ENCODE measurements at places on chromosomes 6 and 20.
A peak's percentile ranks its signal among the peaks of the same experiment; 100 is the strongest.

GRCh38 chr6:2108700-2109306 is 136.6 kb downstream of the GMDS start:
- DNase-seq: no peak

DNA sequence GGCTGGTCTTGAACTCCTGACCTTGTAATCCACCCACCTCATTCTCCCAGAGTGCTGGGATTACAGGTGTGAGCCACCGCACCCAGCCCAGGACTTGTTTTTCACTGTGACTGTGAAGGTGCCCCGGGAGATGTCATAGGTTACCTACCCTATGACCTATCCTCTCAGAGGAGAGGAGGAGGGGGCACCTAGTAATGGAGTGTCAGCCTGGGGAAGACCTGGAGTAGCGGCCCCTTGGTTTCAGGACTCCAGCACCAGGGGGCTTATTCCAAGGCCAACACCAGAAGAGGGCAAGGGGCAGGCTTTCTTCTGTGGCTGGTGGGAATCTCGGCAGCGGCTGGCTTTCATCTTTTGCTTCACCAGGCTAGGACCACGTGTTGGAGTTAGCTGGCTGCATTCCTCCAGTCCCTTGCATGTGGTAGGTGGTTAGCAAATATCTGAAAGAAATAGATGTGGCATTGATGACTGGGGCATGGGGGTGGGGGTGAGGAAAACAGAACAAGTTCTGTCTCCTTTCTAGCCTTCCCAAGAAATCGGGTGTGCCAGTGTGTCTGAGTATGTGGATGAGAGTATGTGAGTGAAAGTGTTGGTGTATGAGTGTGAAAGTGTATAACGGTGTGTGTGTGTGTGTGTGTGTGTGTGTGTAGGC is 7.9 kb upstream of the ITPR3 start:
- no peak for DNase-seq

DNA sequence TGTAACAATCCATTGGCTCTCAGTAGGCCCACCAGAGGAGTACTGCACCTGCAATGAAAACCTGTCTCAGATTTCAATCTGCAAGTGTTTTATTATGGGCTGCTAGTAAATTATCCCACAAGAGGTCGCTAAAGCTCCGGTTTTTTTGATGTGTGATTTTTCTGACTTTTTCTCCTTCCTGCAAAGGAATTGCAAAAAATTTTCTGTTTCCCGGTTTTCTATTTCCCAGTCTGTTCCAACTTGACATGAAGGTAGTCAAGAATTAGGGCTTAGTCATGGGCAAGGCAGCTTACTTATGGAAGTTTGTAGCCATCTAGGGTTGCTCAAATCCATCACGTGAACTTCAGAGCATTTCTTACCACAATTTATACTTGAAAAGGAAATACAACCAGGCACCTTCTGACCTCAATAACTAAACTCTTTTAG is 38.5 kb upstream of the AHI1 start:
- peak; percentile 71 for DNase-seq

DNA sequence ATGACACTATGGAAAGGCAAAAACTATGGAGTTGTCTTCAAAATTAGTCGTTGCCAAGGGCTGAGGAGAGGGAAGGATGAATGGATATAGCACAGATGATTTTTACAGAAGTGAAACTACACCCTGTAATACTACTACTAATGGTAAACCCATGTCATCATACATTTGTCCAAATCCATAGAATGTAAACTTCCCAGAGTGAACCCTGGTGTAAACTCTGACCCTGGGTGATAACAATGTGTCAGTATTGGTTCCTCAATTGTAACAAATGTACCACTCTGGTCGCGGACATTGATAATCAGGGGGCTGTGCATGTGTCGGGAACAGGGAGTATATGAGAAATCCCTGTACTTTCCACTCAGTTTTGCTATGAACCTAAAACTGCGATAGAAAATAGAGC is 72.2 kb downstream of the CNBD2 start:
- DNase-seq: no peak

GRCh38 chr20:44070139-44070900 is 116.7 kb downstream of the JPH2 start:
- DNase-seq: no peak

- DNase-seq: no peak
These were observed 252.9 kb upstream of the MAN1A1 start for GRCh38 chr6:119602215-119603178.

- DNase-seq: peak; percentile 61
These were observed 86.4 kb downstream of the ADGRG6 start for GRCh38 chr6:142387997-142388815.

- DNase-seq: no peak
These were observed 308.2 kb downstream of the EYA4 start for GRCh38 chr6:133549371-133549801.

DNA sequence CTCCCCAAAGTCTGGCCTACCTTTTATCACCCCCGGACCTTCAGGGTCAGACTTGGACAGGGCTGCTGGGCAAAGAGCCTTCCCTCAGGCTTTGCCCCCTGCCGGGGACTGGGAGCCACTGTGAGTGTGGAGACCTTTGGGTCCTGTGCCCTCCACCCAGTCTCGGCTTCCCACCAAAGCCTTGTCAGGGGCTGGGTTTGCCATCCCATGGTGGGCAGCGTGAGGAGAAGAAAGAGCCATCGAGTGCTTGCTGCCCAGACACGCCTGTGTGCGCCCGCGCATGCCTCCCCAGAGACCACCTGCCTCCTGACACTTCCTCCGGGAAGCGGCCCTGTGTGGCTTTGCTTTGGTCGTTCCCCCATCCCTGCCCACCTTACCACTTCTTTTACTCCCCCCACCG is 10.3 kb downstream of the VEGFA start:
- DNase-seq: no peak

DNA sequence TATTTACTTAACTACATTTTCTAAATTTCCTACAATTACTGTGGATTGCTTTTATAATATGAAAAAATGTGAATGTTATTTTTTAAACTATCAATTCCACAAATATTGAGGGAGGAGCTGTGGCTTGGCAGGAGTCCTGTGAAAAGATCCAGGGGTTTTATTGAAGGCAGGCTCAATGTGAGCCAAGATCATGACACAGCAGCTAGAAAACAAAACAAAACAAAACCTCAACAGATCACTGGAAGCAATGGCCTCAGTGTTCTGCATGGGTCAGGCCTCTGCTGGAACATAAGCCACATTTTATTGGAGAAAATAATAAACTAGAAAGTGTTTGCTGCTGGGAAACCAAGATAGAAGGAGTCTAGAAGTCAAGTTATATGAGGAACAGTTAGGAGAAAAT is 19.4 kb upstream of the RCAN2 start:
- peak; percentile 66 for DNase-seq

DNA sequence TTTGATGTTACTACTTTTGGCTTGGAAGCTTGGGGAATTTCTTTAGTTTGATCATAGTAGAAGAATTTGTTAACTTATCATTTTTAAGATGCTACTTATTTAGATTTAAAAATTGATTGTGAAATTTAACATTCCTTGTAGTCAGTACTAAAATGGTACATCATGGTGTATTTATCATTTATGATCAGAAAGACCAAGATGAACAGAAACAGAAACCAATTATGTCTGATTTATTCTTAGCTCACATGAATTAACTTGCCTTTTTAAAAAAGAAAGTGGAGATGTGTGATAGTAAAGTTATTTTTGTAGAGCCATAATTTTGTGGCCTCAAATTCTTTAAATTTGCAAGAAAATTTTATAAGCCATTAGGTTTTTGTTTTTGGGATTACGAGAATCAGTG is 77.6 kb downstream of the LIN28B start:
- DNase-seq: no peak
